ENCODE measurements at places on chromosomes 7 and 10. TPM values are rescaled to one million over a fixed set of nuclear protein-coding genes. Genes with fewer than 3 reads are reported as not detected.

GRCh38 chr7:19665399-19666008 is 43.3 kb downstream of the POLR1F start:
- no peak for DNase-seq

FAM20C gene
- 0.29 TPM for total RNA-seq

- no peak for DNase-seq
Observed at GRCh38 chr10:77027576-77027975, 610.0 kb downstream of the KCNMA1 start.

DNA sequence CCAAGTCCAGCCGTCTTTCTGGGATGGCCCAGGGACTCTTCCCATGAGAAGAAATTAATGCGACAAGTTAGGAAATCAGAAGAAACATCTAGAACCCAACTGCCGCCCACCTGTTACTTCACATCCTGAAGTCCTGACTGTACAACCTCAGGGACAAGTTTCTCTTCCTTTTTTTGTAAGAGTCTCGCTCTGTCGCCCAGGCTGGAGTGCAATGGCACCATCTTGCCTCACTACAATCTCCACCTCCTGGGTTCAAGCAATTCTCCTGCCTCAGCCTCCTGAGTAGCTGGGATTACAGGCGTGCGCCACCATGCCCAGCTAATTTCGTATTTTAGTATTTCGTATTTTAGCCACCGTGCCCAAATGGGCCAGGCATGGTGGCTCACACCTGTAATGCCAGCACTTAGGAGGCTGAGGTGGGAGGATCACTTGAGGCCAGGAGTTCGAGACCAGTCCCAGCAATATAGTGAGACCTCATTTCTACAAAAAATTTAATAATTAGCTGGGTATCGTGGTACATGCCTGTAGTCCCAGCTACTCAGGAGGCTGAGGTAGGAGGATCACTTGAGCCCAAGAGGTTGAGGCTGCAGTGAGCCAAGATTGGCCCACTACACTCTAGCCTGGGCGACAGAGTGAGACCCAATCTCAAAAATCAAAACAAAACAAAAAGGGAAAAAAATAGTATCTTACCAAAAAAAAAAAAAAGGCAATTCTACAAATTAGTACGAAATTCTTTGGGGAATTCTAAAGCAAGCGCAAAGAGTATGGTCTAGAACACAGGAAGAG is 20.8 kb downstream of the LAT2 start:
- no peak for DNase-seq

GRCh38 chr10:73992899-73993788 is 4.8 kb upstream of the VCL start:
- peak; percentile 22 for DNase-seq

DNA sequence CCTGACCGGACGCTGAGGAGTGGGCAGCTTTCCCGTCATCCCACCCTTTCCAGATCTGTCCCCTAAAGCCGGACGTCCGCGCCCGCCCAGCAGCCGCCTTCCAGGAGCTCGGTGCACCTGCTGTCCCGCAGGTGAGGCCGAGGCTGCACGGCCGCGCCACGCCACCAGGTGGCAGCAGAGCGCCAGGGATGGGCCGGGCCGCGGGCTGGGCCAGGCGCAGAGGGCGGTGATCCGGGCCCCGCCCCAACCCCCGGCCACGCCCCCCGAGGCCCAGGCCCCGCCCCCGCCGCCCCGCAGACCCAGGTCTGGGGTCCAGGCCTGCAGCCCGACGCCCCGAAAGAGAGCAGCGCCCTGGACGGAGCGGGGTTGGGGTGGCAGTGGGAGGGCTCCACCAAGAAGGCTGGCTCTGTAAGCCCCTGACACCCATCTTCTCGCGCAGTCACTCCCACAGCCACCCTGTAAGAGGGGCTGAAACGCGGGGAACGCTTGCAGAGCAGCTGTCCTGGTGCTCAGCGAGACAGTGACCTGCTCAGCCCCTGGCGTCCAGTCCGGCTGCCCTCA is 32.2 kb downstream of the FOXL3 start:
- DNase-seq, result peak; percentile 81

DNA sequence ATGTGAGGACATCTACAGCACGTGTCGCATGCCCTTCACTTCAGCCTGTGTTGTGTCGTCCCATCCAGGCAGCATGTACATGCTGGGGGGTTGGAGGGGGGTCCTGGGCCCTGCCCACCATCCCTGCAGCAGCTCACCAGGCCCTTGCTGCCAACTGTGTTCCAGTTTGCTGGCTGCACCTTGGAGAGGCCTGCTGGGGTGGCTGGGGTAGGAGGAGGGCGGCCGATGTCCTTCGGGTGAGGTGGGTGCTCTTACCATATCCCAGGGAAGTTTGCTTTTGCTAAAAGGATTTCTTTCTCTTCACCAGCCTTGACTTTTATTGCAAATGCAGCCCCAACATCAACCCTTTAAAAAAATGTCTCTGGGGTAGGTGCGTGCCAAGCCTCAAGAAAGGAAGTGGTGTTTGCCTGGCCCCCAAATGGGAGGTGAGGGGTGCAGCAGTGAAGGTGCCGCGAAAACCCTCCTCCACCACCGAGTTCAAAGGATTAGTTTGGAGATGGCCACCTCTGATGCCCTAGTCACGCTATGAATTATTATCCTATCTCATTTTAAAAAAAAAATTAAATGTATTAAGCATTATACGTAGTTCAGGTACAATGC is 165.8 kb upstream of the KLF6 start:
- peak; percentile 72 for DNase-seq

DNA sequence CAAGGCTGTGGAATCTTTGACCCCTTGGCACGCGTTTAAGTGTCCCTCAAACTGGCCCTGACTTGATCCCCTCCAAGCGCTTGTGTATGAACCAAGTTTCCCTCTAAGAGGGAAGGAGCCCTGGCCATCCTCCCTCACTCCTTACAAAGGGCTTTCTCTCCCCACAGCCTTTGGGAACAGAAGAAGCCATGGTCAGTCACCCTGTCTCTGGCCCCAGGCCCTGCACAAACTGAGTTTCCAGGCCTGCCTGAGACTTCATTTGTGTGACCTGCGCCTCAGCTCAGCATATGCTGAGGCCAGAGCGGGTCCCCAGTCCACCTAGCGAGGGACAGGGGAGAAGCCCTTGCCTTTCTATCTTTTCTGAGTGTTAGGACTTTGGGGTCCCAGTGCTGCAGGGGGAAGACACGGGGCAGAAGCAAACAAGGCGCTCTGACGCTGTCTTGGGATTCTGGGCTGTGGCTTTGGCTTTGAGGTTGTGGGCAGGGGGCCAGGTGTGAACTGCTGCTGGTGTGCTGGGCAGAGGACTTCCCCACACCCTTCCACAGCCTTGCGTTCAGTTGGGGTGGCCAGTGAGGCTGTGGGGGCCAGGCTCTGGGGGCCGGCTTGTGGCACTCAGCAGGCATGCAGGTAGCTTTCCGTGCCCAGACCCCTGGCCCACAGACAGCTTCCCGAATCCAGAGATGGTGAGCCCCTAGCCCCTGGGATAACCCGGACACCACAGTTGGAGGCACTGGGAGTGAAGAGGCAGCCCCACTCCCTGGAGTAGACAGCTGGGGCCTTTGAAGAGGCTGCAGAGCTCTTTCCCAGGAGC is 1.5 kb downstream of the RET start:
- no peak for DNase-seq

NKX2-3 gene
- total RNA-seq, result not detected

DNA sequence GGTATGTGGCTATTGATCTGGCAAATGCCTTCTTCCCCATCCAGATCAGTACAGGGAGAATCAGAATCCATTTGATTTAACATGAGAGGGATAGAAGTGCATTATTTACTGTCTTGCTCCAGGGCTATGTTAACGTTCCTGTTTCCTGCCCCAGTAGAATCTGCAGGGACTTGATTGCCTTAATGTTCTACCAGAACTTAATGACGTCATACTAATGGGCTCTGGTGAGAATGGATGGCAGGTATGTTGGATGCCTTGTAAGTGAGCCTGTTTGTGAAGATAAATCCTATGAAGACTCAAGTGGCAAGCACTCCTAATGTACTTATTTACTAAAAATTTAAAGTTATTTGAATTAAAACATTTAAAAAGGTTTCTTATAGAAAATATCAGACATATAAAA is 44.5 kb upstream of the CHCHD3 start:
- no peak for DNase-seq

DNA sequence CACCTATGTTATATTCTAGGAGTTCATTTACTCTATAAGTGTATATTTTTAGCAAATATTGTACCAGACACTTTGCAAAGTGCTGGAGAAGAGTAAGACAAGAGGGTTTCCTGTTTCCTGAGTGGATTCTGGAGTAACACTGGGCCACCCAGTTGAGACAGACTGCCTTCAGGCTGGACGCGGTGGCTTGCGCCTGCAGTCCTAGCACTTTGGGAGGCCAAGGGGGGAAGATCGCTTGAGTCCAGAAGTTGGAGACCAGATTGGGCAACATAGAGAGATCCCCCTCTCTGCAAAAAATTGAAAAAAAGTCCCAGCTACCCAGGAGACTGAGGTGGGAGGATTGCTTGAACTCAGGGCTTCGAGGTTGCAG is 772 bp upstream of the ZSCAN25 start:
- DNase-seq, result no peak

GRCh38 chr10:74113546-74113945 is 37.1 kb downstream of the AP3M1 start:
- no peak for DNase-seq

GDF2 gene
- total RNA-seq, result not detected

DNA sequence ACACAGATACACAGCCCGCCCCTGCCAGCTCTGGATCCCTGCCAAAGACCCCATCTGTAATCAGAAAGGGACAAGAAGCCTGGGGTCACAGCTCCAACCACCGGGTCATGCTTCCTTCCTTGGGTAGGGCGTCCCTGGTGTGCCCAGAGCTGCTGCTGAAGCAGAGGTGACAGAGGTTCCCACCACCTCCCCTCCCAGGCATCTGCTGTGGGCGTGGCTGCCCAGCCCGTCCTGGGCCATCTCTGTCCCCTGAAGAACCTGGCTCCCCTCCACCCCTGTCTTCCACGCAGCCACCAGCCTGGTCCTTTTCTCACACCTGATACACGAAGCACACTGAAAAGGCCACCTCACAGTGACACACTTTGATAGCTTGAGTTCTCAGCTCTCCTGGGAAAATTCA is 38.2 kb upstream of the CPXM2 start:
- no peak for DNase-seq

GRCh38 chr10:69906425-69906824 is 104.7 kb downstream of the COL13A1 start:
- no peak for DNase-seq

- no peak for DNase-seq
Observed at GRCh38 chr10:70615784-70616522, 13.4 kb upstream of the PRF1 start.

PTF1A gene
- not detected for total RNA-seq

GRCh38 chr10:76729346-76729745 is 908.3 kb downstream of the KCNMA1 start:
- DNase-seq, result no peak

- no peak for DNase-seq
Observed at GRCh38 chr7:55992346-55992745, 28.0 kb downstream of the NIPSNAP2 start.

GRCh38 chr10:62037166-62037831 is 135.8 kb downstream of the ARID5B start:
- no peak for DNase-seq

GRCh38 chr10:71408436-71409225 is 11.9 kb downstream of the CDH23 start:
- no peak for DNase-seq

RPEL1 gene
- total RNA-seq, result not detected

GRCh38 chr7:73533742-73534141 is 11.6 kb upstream of the BAZ1B start:
- DNase-seq, result no peak

GRCh38 chr7:46486256-46487206 is 565.5 kb upstream of the IGFBP3 start:
- no peak for DNase-seq

GRCh38 chr7:46169384-46169755 is 248.3 kb upstream of the IGFBP3 start:
- DNase-seq, result no peak

DNA sequence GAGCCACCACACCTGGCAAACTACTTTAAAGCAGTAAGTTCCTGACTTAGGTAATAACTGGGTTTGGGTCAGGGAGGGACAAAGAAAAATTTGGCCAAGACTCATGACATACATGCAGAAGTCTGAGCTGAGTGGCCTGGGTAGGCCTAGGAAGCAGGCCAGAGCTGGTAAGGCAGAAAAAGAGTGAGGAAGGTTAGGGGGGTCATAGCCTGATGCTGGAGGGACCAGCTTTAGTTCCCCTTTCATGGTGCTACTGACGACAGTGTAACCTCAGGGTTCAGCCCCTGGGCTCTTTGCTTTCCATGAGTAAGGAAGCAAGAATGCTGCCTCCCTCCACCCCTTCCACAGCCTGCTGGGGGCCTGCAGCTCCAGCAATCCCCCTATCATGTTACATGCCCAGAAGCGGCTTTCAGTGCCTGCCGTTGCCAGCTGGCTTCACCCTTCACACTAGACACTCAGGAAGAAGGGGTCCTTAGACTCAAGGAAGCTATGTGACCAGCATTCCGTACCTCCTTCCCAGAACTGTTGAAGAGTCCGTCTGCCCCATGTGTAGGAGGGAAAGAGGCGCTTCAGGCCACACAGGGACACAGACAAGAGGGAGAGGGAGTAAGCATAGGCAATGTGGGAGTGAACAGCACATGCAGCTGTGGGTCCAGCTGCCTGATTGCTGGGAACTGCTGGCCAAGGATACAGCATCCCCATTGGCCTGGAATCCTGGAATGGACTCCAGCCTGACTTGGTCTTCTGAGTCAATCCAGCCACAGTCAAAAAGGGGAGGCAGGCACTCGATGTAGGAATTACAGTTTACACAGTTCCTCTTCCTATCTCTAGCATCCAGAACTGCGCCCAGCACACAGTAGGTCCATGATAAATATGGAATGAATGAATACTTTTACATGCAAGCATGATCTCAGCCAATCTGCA is 4.1 kb upstream of the PLAU start:
- no peak for DNase-seq

DNA sequence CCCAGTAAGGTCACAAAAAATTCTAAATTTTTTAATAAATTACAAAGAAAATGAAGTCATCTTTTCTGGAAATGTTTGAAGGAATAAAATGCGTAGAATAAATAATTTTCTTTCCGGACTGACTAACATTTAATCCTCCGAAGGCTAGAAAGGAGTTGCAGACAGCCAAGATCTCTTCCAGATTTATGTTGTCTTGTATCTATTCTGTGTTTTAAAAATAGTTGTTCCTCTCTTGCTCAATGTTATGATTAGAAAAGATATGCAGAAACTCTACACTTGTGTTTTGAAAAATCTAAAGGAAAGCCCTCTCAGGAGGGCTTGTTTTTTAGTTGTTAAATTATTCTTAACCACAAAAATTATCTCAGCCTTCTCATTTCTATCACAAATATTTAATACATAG is 70.7 kb downstream of the MACC1 start:
- DNase-seq, result no peak

NEUROG3 gene
- total RNA-seq, result 2.3 TPM

TBX20 gene
- total RNA-seq, result not detected

Measured in activated CD8-positive, alpha-beta T cell treated with anti-CD3 and anti-CD28 coated beads for 36 hours (primary cell).